Pulmonary artery endothelial cell (primary cell): ENCODE measurements at places on chromosomes 7 and 10. TPM values are rescaled to one million over a fixed set of nuclear protein-coding genes. Genes with fewer than 3 reads are reported as not detected.

WASHC2A gene
- 36.0 and 47.3 TPM in 2 replicates for total RNA-seq

NRBF2 gene
- total RNA-seq, result 18.0 and 18.5 TPM in 2 replicates

CHN2 gene
- total RNA-seq, result 0.13 and 0.78 TPM in 2 replicates

PRKCQ gene
- 0.33 and 0.99 TPM in 2 replicates for total RNA-seq

GRIFIN gene
- not detected in 2 replicates for total RNA-seq

PRSS37 gene
- total RNA-seq, result not detected in 2 replicates

TEX47 gene
- total RNA-seq, result not detected in 2 replicates

PNLIPRP1 gene
- not detected in 2 replicates for total RNA-seq

SEMA3D gene
- 0.95 and 1.8 TPM in 2 replicates for total RNA-seq

CNPY1 gene
- total RNA-seq, result not detected in 2 replicates

SND1 gene
- total RNA-seq, result 191 and 225 TPM in 2 replicates

WAC gene
- 45.6 and 64.4 TPM in 2 replicates for total RNA-seq

UMAD1 gene
- 4.6 and 5.5 TPM in 2 replicates for total RNA-seq

SNX8 gene
- total RNA-seq, result 11.1 and 13.1 TPM in 2 replicates

ST8SIA6 gene
- 0.53 and 0.79 TPM in 2 replicates for total RNA-seq

GALNT17 gene
- not detected in 2 replicates for total RNA-seq

NOLC1 gene
- total RNA-seq, result 42.9 and 48.2 TPM in 2 replicates

SHTN1 gene
- 3.2 and 4.7 TPM in 2 replicates for total RNA-seq
